D721Med (cell line): ENCODE measurements at places on chromosomes 1 and 21.

GRCh38 chr1:212161231-212161781 is 123.9 kb upstream of the PPP2R5A start:
- no peak for DNase-seq

DNA sequence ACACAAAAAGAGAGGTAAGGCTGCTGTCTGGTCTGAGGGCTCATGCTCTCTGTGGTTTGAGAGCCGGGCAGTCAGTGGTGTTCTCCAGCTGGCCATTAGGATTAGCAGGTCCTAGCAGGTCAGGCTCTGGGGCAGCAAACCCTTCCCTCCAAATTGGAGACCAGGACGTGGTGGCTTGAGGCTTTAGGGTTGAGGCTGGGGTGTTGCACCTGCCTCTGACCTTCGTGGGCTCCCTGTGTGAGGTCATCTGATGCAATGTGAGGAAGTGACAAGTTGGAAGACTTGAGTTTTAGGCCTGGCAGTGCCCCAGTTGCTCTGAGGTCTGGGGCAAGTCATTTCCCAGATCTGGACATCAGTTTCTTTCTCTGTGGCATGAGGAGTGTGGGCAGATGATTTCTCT is 24.4 kb downstream of the SZRD1 start:
- DNase-seq: no peak

- DNase-seq: no peak
Measured at GRCh38 chr21:41979751-41980369, 26.0 kb upstream of the C2CD2 start.

GRCh38 chr1:185812934-185813333 is 78.7 kb downstream of the HMCN1 start:
- DNase-seq: no peak

GRCh38 chr1:106360252-106360651 is 696.2 kb upstream of the PRMT6 start:
- no peak for DNase-seq

GRCh38 chr1:65674522-65674921 is 118.2 kb upstream of the PDE4B start:
- DNase-seq: no peak

- no peak for DNase-seq
Measured at GRCh38 chr1:14845851-14846250, 247.4 kb downstream of the KAZN start.

DNA sequence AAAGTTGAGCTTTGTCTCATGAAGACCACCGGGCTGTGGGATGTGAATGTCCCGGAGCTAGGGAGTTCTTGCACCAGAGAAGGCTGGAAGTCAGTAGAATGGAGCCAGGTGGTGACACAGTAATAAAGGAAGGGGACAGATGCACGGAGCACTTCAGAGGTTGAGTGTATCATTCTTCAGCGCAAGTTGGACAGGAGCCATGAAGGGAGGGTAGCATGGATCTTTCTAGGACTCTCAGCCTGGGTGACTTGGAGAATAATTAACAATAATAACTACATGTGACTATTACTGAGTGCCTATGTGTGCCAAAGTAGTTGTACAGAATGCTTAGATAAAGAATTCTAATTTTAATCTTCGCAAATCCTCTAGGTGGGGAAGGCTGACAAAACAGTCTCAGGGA is 258.7 kb upstream of the AJAP1 start:
- no peak for DNase-seq

DNA sequence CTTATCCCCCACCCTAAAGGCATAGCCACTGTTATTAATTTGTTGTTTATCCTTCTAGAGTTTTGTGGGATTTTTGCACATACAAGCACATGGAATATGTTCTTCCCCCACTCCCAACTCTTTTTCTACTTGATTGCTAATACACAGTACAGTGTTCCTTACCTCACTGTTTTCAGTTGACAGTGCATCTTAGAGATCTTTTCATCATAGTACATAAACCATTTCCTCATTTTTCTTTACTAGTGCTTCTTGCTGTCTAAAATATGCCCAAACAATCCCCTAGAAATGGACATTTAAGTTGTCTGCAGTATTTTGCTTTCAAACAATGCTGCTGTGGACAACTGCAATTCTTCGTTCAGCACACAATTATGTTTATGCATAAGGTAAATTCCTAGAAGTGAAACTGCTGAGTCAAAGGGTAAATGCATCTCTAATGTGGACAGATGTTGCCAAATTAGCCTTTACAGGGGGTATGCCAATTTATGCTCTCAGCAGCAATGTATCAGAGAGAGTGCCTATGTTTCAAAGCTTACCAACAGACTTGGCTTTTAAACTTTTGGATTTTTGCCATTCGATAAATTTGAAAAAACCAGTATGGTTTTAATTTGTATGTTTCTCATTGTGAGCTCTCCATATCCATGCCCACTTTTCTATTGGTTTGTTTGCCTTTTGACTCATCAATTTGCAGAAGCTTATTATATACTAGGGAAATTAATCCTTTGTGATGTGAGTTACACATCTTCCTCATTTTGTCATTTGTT is 132.6 kb downstream of the MRPS6 start:
- DNase-seq: no peak

DNA sequence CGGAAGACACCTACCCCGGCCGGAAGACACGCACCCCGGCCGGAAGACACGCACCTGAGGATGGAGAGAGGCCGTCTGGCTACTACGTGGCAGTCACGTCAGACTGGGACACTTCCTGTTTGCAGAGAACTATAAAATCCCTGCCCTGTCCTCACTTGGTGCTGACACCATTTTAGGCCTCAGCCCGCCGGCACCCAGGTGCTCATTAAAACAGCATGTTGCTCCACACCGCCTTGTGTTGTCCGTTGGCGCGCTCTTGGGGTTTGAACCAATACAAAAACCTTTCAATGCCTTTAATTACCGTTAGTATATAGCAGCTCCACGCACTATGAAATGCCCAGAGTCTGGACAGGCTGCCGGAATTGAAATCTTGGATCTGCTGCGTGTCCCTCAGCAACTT is 34.7 kb downstream of the VN1R5 start:
- DNase-seq: no peak

- no peak for DNase-seq
Measured at GRCh38 chr1:159753386-159753785, 27.4 kb upstream of the DUSP23 start.

- no peak for DNase-seq
Measured at GRCh38 chr1:5992814-5993555, 760 bp upstream of the NPHP4 start.

GRCh38 chr1:165443539-165444311 is 1.2 kb downstream of the RXRG start:
- DNase-seq: no peak

DNA sequence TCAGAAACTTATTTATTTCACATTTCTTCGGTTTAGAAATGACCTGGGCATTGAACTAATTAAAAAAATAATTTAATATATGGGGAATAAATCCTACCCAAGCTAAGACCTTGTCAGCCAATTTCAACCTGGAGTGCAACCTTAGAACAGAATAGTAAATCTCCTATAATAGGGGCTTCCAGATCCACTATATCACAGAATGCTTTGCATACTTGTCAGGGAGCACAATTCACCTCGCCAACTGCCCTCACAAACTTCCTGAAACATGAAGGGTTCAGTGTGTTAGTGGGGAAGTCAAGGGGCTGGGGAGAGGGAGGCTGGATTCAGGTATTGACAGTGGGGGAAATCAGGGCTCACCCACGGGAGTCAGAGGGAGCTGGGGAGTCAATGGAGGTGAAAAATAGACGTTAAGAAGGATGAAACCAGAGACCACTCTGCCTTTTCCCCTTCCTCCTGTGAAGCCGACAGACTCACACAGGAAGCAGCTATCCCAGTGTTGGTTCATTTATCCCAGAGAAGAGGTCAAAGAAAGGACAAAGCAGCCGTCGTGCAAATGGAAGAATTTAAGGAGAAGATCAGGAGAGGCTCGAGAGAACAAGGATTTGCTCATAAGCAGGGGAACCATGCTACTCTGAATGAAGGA is 453.3 kb downstream of the NUF2 start:
- DNase-seq: no peak

- DNase-seq: peak; percentile 99
Measured at GRCh38 chr1:169106095-169106920, at the start of gene ATP1B1. Gene ATP1B1, plus strand, starts transcription at chr1:169106690. Its CDS starts 140 bp downstream, at chr1:169106830.

GRCh38 chr1:3618881-3619671 is 5.7 kb upstream of the TPRG1L start:
- DNase-seq: peak; percentile 47

- DNase-seq: no peak
Measured at GRCh38 chr1:217553949-217554509, 76.9 kb downstream of the GPATCH2 start.

- no peak for DNase-seq
Measured at GRCh38 chr1:44511769-44512168, 106.7 kb downstream of the RNF220 start.

GRCh38 chr1:86169625-86170024 is 13.1 kb upstream of the COL24A1 start:
- DNase-seq: no peak

DNA sequence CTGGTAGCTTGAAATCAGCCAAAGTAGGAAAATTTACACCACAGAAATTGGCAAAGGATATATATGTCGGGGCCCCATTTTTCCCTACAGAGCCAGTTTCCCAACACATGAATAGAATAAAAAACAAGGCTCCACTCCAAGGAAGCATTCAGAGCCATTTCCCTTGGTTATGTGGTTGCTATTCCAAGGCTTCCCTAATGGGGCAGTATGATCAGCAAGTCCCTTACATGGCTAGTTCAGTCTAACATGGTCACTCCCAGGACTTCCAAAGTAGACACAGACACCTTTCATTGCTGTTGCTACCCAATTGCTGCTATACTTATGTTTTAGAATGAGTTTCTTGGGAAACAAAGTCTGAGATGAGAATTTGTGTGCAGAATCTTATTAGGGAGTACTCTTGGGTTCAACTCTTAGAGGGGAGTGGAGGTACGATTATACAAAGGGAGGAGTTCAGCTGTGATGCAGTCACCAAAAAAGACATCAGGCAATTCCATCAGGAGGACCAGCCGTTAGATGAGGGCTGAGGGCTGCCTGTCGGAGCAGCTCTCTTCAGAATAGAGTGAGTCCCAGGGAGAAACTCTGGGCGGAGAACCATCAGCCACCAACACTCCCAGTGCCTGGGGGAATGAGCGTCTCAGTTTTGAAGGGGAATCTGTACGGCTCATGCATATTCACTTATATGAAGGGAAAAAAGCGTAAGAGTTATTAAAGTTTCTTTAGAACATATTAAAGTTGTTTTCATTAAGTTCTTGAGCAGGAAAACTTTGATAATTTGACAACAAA is 92.9 kb downstream of the C21orf91 start:
- no peak for DNase-seq

- DNase-seq: no peak
Measured at GRCh38 chr1:91650764-91651163, 150.1 kb downstream of the CDC7 start.

GRCh38 chr1:66156144-66156543 is 363.4 kb downstream of the PDE4B start:
- DNase-seq: no peak

- peak; percentile 79 for DNase-seq
Measured at GRCh38 chr21:26170471-26171257, at the start of gene APP. Gene APP, minus strand, starts transcription at chr21:26170770. Its CDS starts 150 bp downstream, at chr21:26170620.

GRCh38 chr1:230975636-230976035 is 3.0 kb downstream of the TTC13 start:
- no peak for DNase-seq

GRCh38 chr1:3924186-3924824 is 24.2 kb upstream of the C1orf174 start:
- DNase-seq: no peak

GRCh38 chr1:47705517-47706130 is 267.8 kb downstream of the FOXD2 start:
- no peak for DNase-seq

- DNase-seq: no peak
Measured at GRCh38 chr1:46168477-46168876, 6.4 kb upstream of the TSPAN1 start.

- DNase-seq: no peak
Measured at GRCh38 chr1:192797891-192798290, 10.9 kb upstream of the RGS2 start.

- no peak for DNase-seq
Measured at GRCh38 chr21:15686506-15686905, 43.3 kb upstream of the USP25 start.

GRCh38 chr1:56510642-56511021 is 68.7 kb downstream of the PLPP3 start:
- no peak for DNase-seq

- DNase-seq: no peak
Measured at GRCh38 chr1:168261390-168261789, 19.3 kb upstream of the TBX19 start.
